ENCODE measurements at places on chromosomes 13 and 19.

- no peak for DNase-seq
These were observed 41.7 kb downstream of the VWA8 start for GRCh38 chr13:41919031-41919740.

DNA sequence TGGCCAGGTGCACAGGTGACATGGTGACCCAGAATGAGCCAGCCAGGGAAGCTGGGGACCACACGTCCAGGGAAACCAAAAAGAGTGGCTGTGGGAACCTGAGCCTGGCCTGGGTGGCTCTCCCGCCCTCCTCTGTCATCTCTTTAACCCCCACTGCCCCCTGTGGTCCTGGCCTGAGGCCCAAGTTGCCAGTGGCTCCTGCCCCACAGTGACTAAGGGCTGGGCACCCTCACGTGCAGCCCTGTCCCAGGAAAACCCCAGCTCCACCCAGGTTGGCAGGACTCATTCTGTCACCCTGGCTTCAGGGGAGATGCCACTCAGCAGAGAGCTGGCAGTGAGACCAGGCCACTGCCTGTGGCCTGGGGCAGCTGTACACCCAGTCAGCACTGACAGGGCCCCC is 30.6 kb upstream of the ISYNA1 start:
- no peak for DNase-seq

DNA sequence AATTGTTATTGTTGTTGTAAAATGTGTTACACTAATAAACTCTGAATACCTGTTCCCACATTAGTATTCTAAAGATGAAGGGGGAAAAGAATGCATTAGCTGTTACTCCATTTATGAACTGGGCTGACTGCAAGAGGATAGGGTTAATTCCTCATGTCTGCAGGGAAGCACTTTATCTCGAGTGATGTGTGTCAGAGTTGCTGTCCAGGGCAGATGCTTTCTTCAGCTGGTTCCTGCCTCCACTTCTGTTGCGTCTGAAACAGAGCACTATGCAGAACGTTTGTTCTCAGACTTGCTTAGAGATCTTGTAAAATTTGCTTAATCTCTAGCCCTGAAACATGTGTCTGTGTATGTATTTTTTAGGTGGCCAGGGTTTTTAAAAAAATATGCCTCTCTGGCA is 318.8 kb downstream of the SPRY2 start:
- DNase-seq = no peak

- DNase-seq = no peak
These were observed 26.7 kb downstream of the ZMYM2 start for GRCh38 chr13:19985219-19985556.

DNA sequence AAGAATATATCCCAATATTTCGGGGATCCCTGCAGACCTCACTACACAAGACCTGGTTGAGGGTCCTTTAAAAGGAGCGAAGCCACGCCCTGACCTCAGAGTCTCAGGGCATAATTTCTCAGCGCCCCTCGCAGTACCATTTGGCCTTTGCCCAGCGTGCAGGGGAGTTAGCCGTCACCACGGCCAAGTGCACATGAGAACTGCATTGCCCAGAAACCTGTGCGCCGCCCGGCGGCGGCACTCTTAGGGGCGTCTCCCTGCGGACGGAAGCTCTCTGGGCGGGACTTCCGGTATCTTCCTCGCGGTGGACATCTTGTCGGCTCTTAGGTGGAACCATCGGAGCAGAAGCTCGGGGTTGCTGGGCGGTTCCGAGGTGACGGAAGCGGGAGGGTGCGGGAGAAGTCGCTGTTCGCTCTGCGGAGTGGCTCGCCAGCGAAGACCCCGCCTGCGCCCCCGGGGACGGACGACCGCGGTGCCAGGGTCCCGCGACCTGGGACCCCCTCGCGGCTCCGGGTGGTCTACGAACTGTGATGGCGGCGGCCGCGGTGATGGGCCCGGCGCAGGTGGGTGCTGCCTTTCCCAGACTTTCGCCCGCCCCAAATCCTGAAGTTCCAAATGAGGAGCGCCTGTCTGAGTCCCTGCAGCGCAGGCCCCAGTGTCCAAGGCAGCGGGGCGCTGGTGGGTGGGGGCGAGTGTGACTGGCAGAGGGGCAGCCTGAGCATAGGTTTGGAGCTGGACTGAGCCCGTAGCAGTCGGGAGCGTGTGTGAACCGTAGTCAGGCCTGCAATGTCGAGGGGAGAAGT is at the start of gene ZNF134:
Gene ZNF134 (plus strand): TSS at position 302 of the 803 bp plus-strand sequence. CDS start 5,227 bp downstream, outside the sequence.
- DNase-seq = peak; percentile 95

- DNase-seq = no peak
These were observed 151.3 kb downstream of the LMO7 start for GRCh38 chr13:75787249-75787928.

GRCh38 chr13:34942732-34943435 is 814 bp downstream of the NBEA start:
- DNase-seq = peak; percentile 83

DNA sequence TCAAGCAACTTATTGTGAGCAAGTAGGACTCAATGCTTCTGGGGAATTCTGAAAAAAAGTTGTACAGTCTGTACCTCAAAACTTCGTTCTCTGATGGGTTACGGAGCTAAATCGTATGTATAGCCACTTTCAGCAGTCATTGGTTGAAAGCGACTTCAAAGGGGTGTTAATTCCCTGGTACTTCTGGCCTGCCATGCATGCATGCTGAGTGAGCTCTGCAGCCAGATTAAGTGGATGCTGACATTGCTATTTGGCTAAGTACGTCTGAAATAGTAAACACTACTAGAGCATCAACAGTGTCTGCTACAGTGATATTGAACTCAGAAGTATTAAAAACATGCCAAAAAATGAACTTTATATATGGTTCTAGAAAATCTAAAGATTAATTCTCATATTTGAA is 1183.1 kb upstream of the PCDH20 start:
- no peak for DNase-seq

- no peak for DNase-seq
These were observed 75.8 kb upstream of the FRY start for GRCh38 chr13:31955741-31956140.

- no peak for DNase-seq
These were observed 463.7 kb upstream of the SGCG start for GRCh38 chr13:22717036-22717435.

DNA sequence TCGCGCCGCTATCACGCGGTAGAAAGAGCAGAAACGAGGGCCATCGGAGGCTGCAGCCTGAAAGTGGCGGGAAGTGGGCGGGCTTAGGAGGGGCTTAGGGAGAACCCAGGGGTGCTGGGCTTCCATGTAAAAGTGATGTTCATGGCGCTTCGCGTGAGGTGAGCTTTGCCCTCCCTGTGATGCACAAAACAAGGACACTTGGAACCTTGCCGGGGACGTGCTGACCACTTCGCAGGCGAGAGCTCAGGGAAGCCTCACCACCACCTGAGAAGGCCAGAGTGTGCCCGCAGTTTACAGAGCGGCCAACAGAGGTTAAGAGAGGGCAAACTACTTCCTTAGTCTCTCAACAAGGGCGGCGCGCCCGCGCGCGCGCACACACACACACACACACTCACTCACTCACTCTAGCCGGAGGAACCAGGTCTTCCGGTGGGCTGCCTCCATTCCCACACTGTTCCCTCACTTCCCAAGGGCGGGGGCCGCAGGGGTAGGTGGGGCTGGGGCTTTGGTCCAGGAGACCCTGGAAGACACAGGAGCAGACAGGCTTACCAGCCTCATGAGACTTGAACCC is 651 bp downstream of the GAPDHS start:
- DNase-seq = peak; percentile 58

DNA sequence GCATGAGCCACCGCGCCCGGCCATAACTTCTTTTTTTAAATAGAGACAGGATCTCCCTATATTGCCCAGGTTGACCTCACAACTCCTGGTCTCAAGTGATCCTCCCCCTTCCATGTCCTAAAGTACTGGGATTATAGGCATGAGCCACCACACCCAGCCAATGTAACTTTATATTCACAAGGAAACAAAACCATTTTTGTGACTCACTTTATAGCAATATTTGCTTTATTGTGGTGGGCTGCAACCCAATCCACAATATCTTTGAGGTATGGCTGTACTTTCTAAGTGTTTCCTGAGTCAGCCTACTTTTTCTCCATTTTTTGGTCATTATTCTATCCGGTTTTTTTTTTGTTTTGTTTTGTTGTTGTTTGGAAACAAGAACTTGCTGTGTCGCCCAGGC is 7.9 kb upstream of the ZIM3 start:
- DNase-seq = no peak

GRCh38 chr13:34578471-34578870 is 363.6 kb upstream of the NBEA start:
- DNase-seq = no peak

GRCh38 chr19:10270180-10270615 is 722 bp upstream of the ICAM1 start:
- DNase-seq = peak; percentile 53

DNA sequence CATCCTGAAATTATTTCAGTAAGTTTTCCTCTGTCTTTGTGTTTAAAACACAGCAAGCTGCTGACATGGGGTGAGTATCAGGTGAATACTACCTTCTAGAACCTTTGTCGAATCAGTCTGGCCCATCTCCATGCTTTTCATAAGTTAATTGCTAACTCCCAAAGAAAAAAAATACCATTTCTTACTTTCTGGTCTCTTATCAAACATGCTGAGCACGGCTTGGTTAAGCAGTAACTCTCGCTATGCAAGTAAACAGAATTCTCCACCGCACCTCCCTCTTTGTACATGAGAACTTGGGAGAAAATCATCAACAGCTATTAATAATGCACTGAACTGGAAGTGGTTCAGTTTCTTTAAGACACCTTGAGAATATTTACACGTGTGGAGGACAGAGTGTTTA is 88.6 kb downstream of the FGF9 start:
- DNase-seq = no peak

GRCh38 chr19:39924389-39924788 is 10.0 kb downstream of the FCGBP start:
- DNase-seq = no peak

DNA sequence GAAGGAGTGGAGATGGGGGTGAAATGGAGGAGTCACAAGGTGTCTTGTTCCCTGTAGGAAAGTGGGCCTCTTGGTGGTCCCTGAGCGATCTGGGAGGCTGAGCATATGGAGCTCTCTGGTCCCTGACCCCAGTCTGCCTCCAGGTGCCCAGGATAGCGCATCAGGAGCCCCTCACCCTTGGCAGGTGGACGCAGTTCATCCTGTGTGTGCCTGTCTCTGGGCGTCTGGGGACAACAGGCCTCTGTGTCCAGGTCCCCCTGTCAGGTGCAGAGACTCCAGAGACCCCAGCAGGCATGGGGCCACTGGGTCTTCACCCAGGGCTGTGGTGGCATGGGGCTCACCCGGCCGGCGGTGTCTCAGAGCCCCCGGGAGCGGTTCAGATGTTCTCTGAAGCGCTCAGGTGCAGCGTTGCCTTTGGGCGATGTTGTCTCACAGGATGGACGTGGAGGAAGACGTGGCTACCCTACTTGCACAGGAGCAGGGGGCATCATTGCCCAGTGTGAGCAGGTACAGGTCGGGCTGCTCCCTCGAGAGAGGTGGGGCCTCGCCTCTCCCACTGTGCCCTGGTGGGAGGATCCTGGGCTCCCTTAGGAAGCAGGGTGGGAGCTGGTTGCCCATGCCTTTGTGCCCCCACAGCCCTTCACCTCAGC is 58.1 kb upstream of the TPM4 start:
- no peak for DNase-seq

DNA sequence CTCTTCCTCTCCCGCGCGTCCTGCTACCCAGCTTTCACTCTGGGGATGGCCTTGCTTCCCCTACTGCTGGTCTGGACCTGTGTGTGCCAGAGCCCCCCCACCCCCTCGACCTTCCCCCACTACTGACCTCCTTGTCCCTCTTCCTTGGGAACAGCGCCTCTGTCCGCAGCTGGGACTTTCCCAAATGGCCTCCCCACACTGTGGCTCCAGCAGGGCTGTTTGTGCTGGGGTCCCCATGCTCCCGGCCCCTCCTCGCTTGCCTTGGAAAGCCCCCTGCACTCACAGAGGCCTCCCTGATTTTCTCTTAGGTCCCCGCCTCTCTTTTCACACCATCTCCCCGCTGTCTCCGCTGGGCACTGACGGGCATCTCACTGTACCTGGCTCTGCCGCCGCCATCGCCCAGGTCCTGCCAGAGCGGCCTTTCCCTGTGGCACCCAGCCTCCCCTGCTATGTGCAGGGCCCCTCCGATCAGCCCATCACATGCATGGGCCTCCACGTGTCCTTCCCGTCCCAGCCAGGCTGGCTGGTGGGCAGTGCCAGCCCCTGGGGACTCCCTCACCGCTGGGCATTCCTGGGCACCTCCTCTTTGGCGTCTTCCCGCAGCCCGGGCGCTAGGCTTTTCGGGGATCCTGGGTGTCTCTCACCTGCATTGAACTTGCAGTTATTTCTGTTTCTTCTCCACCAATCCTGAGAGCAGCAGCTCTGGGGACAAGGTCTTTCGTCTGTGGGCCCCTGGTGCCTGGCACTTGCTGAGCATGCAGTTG is 118.7 kb downstream of the ATP11A start:
- DNase-seq = no peak

DNA sequence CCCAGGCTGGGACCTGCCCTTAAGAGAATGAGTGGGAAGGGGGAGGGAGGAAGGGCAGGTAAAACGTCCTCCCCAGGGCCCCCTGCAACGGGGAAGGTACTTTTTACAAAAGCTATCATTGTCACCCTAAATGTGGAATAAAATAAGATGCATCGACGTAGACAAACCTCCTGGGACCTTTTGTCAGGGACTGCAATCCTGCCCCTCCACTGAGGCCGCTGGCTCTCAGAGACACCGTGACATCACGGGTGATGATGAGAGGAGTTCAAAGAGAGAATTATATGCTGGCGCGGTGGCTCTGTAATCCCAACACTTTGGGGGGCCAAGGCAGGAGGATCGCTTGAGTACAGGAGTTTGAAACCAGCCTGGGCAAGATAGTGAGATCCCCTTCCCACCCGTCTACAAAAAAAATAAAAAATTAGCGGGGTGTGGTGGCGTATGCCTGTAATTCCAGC is 1.8 kb upstream of the MYBPC2 start:
- peak; percentile 36 for DNase-seq

GRCh38 chr13:75052616-75053015 is 429.4 kb downstream of the TBC1D4 start:
- DNase-seq = no peak

- peak; percentile 92 for DNase-seq
These were observed 5.1 kb downstream of the NOTCH3 start for GRCh38 chr19:15195371-15196334.

DNA sequence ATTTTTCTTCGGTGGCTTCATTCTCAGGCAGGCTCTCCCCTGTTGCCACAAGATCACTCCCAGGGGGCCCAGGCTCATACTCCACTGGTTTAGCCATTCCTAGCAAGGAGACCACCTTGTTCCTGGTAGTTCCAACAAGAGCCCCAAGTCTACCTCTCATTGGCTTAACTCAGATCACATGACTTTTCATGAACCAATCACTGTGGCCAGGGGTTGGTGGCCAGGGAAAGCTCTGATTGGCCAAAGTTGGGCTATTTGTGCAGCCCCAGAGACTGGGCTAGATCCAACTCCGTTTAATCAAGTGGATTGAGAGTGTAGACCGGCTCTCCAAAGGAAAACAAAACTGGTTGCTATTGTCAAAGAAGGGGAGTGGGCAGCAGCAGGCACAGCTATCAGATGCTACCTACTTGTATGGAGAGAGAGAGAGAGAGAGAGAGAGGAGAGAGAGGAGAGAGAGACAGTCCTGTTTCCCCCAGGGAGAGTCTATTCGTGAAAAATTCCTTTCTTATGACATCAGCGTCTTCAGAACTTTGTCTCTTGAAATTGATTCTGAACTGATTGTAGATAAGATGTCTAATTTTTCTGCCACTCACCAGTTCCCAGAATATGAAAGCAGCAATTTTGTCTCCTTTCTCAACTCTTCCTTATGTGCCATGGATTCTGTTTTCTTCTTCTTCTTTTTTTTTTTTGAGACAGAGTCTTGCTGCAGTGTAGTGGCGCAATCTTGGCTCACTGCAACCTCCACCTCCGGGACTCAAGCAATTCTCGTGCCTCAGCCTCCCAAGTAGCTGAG is 5.9 kb downstream of the CEACAM19 start:
- no peak for DNase-seq

- no peak for DNase-seq
These were observed 7.1 kb upstream of the KL start for GRCh38 chr13:33008946-33009722.
